Mesothelial cell of epicardium (in vitro differentiated cells): ENCODE measurements at places on chromosomes 5 and 9. TPM values are rescaled to one million over a fixed set of nuclear protein-coding genes. Genes with fewer than 3 reads are reported as not detected.
A peak's percentile ranks its signal among the peaks of the same experiment; 100 is the strongest.

TMEM215 gene
- total RNA-seq, result 0.07 TPM in 1 of 3 replicates, not detected in the others

SLC22A4 gene
- 2.1 to 2.4 TPM (median 2.2 TPM) in 3 replicates for total RNA-seq

TAS2R1 gene
- not detected in 3 replicates for total RNA-seq

EFNA5 gene
- total RNA-seq, result 54.0 to 58.0 TPM (median 57.5 TPM) in 3 replicates

UBAP1 gene
- 37.0 to 40.1 TPM (median 38.0 TPM) in 3 replicates for total RNA-seq

TSLP gene
- 0.32 to 0.47 TPM (median 0.42 TPM) in 3 replicates for total RNA-seq

GAS1 gene
- total RNA-seq, result 47.8 to 50.6 TPM (median 49.1 TPM) in 3 replicates

DNA sequence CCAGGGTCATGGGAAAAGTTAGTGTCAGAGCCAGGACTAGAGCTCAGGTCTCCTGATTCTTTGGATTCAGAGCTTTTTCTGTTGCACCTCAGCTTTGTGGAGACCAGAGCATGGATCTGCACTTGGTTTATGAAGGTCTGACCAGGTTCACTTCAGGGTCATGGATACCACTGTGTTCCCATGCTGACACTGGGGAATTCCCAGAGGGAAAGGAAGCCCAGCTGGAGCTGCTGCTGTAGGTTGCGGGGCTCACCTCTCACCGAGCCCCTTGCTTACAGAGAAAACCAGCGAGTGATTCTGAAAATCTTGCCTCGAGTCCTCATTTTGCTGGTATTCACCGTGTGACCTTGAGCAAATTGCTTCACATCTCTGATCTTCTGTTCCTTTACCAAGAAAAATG lies 83.0 kb downstream of the RGS3 start:
- no peak overlapping the region for H3K4me3 ChIP-seq
- no peak overlapping the region for H3K27ac ChIP-seq
- peaks cover 23% of the 10 kb centered on the region for H3K4me1 ChIP-seq

DNA sequence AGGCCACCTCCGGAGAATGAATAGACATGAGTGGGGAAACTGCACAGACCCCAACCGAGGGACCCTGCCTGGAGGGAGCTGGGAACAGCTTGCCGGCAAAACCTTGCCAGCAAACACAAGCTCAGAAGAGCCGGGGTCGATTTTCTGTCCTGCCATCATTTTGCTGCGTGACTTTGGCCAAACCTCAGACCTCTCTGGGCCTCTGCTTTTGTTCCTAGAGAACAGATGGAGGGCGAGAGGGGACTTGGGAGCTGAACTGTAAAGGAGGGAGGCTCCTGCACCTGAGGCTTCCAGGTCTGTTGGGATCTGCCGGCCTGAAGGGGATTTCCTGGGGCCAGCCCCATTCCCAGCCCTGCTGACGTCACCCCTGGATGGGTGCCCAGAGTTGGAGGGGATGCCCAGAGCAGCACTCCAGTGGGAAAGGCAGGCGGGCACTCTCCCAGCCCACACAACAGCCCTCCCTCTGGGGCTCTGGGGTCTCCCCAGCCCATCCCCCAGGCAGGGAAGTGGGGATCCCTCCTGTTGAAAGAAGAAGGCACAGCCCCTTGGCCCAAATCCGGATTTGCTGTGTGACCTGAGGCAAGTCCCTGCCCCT lies 40.4 kb upstream of the SYNPO start:
- no peaks in the 10 kb centered on the region for H3K36me3 ChIP-seq
- H3K4me3 ChIP-seq, result peak overlapping the region; percentile 28
- no peaks in the 10 kb centered on the region for H3K27me3 ChIP-seq

GRCh38 chr9:95316794-95317118 lies 753 bp downstream of the FANCC start:
- peak overlapping the region; percentile 82 for H3K4me3 ChIP-seq
- H3K27ac ChIP-seq, result peak overlapping the region; percentile 94
- peaks cover 29% of the 10 kb centered on the region for H3K4me1 ChIP-seq
- DNase-seq, result peak; percentile 49
- no peaks in the 10 kb centered on the region for H3K27me3 ChIP-seq

DNA sequence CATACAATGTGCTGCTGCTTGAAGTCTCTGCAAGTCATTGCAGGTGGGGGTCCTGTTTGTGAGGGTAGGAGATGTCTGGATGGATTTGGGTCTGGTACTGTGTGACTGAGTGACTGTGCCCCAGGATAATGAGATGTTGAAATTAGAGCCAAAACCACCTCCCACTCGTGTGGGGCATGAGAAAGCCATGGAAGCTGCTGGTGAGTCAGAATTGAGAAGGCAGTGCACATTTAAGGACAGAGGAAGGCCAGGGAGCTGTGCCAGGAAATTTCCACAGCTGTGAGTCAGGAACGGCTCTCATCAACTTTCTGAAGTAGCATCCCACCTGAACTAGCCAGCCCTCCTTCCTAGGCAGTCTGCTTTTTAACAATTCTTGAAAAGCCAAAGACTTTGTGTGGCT lies 229.8 kb downstream of the DRD1 start:
- no peak overlapping the region for H3K27ac ChIP-seq
- no peak overlapping the region for H3K4me3 ChIP-seq
- H3K36me3 ChIP-seq, result no peaks in the 10 kb centered on the region
- H3K4me1 ChIP-seq, result peaks cover 6% of the 10 kb centered on the region
- DNase-seq, result no peak

DNA sequence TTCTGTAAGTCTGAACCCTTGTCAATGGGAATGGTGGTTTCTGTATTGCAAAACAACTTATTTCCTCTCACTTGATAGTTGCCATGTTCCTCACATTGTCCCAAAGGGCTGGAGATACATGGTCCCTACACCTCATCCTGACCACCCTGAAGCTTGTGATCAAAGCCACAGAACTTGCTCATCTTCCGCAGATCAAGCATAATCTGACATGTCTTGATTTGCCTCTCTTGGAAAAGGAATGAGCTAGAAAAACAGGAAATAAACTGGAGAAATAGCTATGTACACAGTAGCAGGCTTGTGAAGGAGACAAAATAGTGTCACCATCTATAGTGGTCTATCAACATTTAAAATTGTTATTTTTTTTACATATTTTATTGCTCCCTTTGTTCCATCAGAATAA lies 871.9 kb upstream of the C9orf72 start:
- no peak overlapping the region for H3K4me3 ChIP-seq
- no peaks in the 10 kb centered on the region for H3K27me3 ChIP-seq
- no peaks in the 10 kb centered on the region for H3K36me3 ChIP-seq
- DNase-seq, result no peak
- peaks cover 9% of the 10 kb centered on the region for H3K4me1 ChIP-seq

- peaks cover 68% of the 10 kb centered on the region for H3K4me1 ChIP-seq
- no peaks in the 10 kb centered on the region for H3K27me3 ChIP-seq
- peak overlapping the region; percentile 99 for H3K27ac ChIP-seq
- H3K36me3 ChIP-seq, result peaks cover 8% of the 10 kb centered on the region
- H3K4me3 ChIP-seq, result peak overlapping the region; percentile 95
These were observed 72.6 kb downstream of the PIK3R1 start for GRCh38 chr5:68287976-68288706.

DNA sequence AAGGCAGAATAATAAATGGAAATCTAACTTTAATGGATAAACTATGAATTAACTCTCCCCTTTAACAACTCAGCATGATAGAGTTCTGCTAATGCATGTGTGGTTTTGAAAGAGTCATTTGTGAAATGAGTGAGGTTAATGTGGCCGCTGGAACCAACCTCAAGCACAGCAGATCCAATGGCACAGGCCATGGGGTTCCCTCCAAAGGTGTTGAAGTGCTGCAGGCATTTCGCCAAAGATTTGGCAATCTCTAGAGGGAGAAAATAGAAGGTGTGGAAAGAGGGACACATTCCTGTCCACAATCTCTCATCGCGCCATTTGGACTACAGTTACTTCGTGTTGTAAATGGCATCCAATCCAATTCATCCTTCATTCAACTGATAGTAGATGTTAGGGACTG lies 35.0 kb downstream of the AGXT2 start:
- H3K4me3 ChIP-seq, result no peak overlapping the region
- H3K4me1 ChIP-seq, result peaks cover 12% of the 10 kb centered on the region
- DNase-seq, result no peak
- H3K36me3 ChIP-seq, result no peaks in the 10 kb centered on the region

DNA sequence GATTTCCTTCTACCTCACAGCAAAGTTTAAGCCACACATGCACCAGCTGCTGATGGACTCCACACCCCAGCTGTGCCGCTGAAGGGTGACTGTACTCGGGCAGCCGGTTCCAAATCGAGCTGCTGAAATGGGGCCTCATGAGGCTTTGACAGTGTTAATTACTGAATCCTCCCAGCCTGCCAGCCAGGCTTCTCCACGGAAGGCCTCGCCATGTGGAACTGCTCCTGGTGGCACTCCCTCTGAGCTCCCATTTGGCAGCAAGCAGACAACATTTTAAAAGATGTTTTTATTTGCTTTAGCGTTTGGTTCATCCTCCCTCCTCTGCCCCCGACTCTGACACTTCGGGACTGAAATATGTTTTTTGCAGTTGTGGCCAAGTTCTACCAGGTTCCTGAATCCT lies 479.4 kb upstream of the MPDZ start:
- no peak overlapping the region for H3K4me3 ChIP-seq
- no peak overlapping the region for H3K27ac ChIP-seq
- peaks cover 7% of the 10 kb centered on the region for H3K4me1 ChIP-seq
- no peak for DNase-seq

DNA sequence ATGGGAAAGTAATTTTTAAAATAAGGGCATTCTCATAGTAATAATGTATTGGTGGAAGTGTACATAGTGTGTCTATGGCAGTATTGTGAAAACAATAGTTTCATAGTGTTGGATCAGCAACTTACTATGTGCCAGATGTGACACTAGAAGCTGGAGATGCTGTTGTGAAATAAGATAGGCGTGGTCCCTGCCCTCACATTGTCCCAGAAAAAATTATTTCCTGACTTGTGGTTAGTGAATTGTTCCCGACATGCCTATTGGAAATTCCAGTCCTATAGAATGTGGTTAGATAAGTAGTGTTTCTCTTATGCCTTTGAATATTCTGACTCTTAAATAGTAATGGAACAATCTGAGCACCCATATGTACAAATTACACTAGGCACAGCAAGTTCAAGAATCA lies 55.3 kb upstream of the MTAP start:
- H3K27me3 ChIP-seq, result no peaks in the 10 kb centered on the region
- no peak for DNase-seq
- H3K27ac ChIP-seq, result no peak overlapping the region
- H3K36me3 ChIP-seq, result no peaks in the 10 kb centered on the region
